Esophagus squamous epithelium (tissue), 5 donors: ENCODE measurements at places on chromosomes 12 and 14.
A peak's percentile ranks its signal among the peaks of the same experiment; 100 is the strongest.

GRCh38 chr14:80315681-80316080, 104.4 kb upstream of the DIO2 start:
- DNase-seq: no peak

GRCh38 chr12:83265808-83266207, 579.1 kb downstream of the TMTC2 start:
- no peak for DNase-seq

- DNase-seq: no peak
Measured at GRCh38 chr12:3491938-3492792, 1.2 kb downstream of the PRMT8 start.

GRCh38 chr14:55579724-55580469, at the start of gene KTN1:
Gene KTN1 (plus strand): TSS chr14:55580207. CDS start chr14:55612049, 31,842 bp downstream.
- no peak for DNase-seq

DNA sequence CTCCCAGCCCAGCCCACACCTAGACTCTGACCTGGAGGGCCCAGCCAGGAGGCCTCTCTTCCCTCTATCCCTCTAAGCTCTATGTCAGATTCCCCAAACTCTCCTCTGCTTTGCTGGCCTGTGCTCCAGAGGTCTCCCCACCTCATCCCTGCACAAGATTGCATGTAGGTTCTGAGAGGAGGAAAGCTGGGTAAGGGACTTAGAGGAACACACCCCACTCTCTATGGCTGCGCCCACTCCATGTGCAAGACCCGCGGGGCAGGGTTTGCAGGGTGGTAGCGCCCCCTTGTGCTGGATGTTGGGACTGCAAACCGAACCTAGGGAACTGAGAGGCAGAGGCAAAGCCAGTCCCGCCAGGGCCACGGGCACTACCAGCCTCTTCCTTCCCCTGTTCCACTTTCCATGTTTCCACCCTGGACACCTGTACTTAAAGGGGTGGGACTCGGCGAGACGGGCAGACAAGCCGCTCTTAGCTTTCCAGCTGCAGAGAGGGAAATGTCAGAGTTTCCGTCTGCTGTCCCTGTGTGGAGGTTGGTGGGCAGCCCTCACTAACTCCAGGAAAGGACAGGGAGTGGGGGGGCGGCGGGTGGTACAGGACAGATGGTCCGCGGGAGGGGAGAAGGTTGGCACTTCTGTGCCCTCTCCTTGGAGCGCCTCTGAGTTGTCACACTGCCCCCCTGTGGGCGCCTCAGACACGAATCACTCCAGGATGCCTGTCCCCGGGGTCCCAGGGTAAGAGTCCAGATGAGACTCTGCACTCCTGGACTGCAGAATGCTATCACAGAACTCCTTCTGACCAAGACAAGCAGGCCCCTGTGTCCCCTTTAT, 16.8 kb downstream of the MMP14 start:
- DNase-seq: peak; percentile 53

DNA sequence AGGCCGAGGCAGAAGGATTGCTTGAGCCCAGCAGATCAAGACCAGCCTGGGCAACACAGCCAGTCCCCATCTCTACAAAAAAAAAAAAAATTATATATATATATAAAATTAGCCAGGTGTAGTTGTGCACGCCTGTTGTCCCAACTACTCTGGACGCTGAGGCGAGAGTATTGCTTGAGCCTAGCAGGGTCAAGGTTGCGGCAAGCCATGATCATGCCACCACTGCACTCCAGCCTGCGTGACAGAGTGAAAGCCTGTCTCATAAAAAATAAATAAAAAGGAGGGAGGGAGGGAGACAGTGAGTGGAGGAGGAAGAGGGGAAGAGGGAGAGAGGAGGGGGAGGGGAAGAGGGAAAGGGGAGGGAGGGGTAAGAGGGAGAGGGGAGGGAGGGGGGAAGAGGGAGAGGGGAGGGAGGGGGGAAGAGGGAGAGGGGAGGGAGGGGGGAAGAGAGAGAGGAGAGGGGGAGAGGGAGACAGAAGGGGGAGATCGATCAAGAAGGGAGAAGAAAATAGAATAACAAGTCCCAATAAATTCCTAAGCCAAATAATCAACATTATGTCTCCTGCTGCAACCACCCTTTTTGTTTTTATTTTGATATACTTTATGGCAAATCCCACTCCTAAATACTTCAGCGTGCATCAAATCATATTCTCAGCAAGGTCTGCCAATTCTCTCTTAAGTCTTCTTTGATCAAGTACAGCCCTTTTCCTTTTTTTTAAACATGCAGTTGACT, 163.9 kb downstream of the MED13L start:
- no peak for DNase-seq

GRCh38 chr12:1365703-1366102, 228.7 kb downstream of the FBXL14 start:
- no peak for DNase-seq

GRCh38 chr14:59339524-59340330, 125.5 kb downstream of the GPR135 start:
- no peak for DNase-seq

GRCh38 chr12:47419497-47419896, 286.3 kb downstream of the RPAP3 start:
- DNase-seq: no peak

- no peak for DNase-seq
Measured at GRCh38 chr14:91875525-91876286, 8.4 kb upstream of the TC2N start.

- DNase-seq: no peak
Measured at GRCh38 chr12:132211816-132212215, 67.6 kb downstream of the NOC4L start.

DNA sequence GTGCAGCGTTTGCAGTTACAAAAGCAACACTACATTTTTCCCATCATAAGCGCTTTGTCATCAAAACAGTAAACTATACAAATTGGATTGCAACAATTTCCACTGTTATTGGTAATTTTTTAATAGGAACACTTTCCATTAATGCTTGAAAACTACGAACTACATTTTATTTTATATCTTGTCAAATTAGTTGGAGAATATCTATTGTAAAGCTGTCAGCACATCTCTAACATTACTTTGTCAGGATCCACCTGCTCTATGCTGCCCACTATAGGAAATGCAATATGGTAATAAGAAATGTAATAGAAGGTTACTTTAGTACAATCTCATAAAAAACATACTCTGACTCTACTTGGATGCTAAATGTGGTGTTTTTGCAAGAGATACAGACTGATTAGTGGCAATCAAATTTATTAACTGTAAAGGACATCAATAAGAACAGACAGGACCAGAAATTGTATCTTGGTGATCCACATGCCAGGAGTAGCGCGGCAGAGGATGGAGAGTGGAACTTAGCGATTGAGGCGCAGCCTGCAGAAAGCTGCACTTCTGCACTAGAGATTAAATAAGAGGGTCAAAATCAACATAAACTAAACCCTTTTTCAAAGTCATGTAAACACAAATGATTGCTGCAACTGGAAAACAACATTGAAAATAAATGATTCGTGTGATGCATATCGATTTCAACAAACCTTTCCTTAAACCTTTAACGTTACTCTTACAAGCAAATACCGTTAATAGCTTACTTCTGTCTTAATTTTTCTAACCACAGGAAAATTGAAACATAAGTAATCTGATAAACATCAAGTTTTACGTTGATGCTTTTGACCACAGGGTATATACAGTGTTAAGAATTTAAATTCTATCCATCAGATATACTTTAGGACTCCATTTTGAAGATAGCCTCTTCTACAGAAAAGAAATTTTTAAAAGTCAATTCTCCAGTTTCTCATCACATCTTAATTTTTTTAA, 3.6 kb upstream of the ARID2 start:
- DNase-seq: no peak

- peak; percentile 11 for DNase-seq
Measured at GRCh38 chr14:70655110-70655826, 13.6 kb downstream of the TTC9 start.

GRCh38 chr14:85599939-85600338, 70.0 kb downstream of the FLRT2 start:
- no peak for DNase-seq

- DNase-seq: no peak
Measured at GRCh38 chr12:70559390-70559789, 77.8 kb downstream of the PTPRB start.

- no peak for DNase-seq
Measured at GRCh38 chr12:104279164-104279563, 24.4 kb upstream of the EID3 start.

GRCh38 chr12:27730097-27730588, 19.5 kb downstream of the MRPS35 start:
- no peak for DNase-seq

GRCh38 chr12:96131230-96131788, 62.9 kb upstream of the ELK3 start:
- DNase-seq: no peak

- no peak for DNase-seq
Measured at GRCh38 chr14:72443256-72443655, 450.6 kb downstream of the DPF3 start.

- DNase-seq: no peak
Measured at GRCh38 chr12:77064896-77065360, 441 bp downstream of the E2F7 start.

DNA sequence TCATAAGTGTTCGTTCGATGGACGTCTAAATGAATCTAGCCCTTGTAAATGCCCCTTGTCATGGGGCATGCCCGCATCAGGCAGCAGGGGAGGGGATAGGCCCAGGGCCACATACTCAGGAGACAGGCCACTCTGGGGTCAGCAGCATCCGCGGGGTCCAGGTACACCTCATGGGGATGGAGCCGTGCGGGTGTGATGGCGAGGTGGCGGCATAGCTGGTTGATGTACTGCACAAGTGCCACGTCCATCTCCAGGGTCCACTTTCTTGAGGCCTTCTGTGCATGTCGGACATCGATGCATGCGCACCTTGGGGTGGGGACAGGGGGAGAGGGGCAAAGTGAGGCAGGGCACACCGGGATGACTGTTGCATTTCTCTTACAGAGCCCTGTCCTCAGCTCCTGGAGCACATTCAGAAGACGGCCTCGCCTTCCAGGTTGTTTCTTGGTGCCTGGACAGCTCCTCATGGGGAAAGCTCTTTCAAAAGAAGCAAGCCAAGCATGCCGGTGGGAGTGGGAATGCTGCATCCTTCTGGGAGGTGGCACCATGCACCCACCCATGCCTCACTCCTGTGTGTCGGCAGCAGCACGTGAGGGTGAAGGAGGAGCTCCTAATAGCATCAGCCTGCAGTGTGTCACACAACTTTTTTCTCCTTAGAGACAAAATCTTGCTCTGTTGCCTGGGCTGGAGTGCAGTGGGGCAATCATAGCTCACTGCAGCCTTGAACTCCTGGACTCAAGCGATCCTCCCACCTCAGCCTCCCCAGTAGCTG, 47.4 kb downstream of the TRAFD1 start:
- no peak for DNase-seq

DNA sequence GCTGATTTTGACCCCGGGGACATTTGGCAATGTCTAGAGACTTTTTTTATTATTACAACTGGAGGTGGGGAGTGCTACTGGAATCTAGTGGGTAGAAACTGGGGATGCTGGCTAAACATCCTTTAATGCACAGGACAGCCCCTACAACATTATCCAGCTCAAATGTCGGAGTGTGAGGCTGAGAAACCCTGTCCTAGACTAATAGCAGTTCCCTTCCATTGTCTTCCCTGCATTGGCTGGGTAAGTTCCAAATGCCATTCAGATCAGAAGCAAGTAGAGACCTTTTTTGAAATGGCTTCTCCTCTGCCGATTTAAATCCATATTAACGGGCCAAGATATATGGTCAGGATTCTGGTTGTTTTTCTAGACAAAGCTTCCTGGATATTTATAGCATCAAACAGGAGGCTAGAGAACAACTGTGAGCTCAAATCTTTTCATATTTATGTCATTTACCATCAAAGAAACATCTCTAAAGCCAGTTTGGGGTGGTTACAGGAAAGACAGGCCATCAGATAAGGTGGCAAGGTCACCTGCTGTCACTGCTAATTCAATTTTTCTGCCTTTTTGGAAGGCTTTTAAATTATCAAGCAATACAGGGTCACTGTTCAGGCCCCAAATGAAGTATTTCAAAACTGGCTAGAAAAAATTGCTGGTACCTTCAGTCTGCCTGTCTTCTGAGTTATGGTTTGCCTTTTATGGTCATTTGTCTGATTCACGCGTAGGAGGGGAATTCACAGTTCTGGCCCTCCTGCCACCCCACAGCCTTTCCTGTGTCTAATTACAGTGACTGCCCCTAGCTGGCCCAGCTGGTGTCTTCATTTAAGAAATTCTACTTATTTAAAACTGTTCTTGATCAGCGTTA, 20.1 kb upstream of the AKAP5 start:
- DNase-seq: no peak

DNA sequence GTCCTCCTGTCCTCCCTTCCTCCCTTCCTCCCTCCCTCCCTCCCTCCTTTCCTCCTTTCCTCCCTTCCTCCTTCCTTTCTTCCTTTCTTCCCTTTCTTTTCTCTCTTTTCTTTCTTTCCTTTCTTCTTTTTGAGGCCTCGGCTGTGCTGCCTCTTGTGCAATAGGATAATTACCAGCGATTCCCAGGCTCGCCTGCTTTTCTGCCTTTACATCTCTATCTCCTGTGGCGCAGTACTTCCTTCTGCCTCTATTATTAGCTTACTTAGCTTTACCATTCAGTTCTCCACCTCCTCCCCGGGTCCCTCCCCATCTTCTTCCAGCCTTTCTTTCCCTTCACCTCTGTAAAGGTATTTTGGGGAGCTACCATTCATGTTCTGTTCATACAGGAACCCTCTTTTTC, 19.9 kb downstream of the ETV6 start:
- no peak for DNase-seq

DNA sequence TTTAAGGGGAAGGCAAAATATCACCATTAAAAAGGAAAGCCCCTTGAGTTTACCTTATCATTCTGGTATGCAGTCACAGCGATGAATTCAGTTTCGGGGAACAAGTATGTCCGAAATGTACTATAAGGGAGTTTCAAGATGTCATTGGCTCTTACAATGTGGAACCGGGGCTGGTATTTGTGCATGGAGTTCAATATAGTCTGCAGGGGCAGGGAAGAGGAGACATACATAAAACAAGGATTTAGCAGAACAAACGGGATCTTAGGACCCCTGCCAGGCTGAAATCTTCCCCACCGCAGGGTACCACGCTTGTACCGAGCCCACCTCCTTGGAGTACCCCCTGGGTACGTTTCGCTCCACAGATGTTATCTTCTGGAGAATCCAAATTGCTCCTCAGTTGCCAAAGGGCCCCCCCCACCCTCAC, 4.5 kb downstream of the TBX3 start:
- DNase-seq: no peak

GRCh38 chr14:71692496-71692895, 239.7 kb upstream of the RGS6 start:
- DNase-seq: no peak

DNA sequence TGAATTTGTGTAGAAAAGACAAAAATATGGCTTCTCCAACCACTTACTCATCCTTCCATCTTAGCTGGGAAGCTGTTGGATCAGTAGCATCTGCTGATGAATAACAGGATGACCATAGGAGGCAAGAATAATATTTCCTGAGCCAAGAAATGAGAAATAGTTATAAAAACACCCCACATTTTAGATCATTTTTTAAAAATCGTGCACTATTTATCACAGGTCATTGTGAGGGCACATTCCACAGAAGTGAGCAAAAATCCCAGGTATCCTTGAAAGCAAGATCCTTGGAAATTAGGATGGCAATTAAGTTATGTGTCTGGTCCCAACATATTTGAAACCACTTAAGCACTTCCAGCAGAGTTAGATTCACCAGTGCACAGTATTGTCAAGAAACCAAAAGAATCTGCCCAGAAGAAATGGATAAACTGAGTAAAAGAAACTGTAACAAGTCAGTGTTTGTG, 8.4 kb downstream of the FAR2 start:
- DNase-seq: no peak

GRCh38 chr12:46366771-46367170, 5.8 kb downstream of the SLC38A2 start:
- no peak for DNase-seq

- no peak for DNase-seq
Measured at GRCh38 chr12:79435742-79436141, 255.0 kb downstream of the PAWR start.

GRCh38 chr14:32252030-32252670, 49.1 kb upstream of the RNU6-8 start:
- no peak for DNase-seq
